NCI-H524 (cell line): ENCODE measurements at places on chromosomes 5 and 9.

- DNase-seq = no peak
These were observed 34.9 kb upstream of the FOXI1 start for GRCh38 chr5:170070556-170071412.

- DNase-seq = no peak
These were observed 47.7 kb upstream of the TLX3 start for GRCh38 chr5:171261361-171261760.

DNA sequence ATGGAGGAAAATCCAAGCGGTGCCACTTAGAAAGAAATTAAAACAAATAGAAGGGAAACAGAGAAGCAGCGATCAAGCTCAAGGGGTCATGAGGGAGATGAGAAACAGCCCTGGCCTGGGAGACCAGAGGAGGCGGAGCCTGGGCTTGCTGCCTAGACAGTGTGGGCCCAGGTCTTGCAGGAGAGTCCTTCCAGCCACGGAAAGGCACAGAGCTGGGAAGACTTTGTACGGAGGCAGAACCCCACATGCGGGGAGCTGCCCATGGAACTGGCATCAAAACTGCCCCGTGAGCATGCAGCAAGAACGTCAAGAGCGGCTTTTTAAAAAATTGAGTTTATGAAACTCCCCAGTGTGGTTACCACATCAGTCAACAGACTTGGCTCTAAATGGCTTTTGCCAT is 119.4 kb downstream of the IRX1 start:
- DNase-seq = no peak

DNA sequence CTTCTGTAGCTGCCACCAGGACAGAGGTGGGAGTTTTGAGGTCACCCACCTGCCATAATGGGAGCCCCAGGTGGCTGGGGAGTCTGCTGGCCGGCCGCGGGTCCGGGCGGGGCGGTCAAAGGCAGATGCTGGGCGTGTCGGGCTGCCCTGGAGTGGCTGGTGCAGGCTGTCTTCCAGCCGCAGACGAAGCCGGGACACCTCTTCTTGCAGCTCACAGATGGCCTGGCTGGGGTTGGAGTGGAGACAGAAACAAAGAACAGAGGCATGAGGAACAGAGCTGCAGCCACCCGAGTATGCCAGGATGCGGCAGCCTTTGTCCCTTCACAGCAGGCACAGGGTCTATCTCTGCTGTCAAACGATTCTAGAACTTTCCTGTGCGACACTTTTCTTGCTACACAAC is 18.0 kb downstream of the ORM2 start:
- DNase-seq = peak; percentile 92

- DNase-seq = no peak
These were observed 24.6 kb upstream of the SVEP1 start for GRCh38 chr9:110604171-110604601.

DNA sequence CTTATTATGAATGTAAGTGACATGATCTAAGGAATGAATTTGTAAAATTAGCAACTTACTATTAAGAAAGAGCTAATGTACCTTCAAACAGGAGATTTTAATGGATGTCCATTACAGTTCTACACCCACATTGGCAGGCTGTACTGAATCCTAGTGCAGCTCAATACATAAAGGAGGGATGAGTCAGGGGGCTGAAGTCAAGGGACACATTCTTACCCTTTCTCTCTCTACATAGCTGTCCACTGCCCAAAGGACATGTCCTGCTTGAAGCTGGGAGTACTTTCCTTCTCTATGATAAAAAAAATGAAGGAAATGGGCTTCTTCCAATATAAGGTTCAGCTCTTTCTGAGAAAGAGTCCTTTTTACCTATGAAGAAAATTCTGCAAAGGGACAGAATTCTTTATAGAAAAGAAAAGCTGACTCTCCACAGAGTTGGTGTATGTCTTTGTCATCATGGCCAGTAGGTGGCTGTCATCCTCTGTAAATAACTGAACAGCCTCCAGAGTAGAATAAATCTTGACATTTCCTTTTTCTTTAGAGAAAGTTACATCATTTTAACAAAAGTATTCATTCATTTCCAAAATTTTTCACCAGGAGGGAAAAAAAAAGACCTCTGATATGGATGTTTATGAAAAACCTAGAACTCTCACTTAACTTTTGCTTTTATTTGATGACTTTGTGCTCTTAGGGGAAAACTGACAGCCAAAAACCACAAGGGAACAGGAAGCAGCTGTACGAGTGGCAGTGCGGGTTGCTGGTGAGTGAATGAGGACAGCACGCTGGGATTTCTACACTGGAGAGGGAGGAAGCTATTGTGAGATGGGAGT is 13.1 kb upstream of the IFNA14 start:
- peak; percentile 12 for DNase-seq

DNA sequence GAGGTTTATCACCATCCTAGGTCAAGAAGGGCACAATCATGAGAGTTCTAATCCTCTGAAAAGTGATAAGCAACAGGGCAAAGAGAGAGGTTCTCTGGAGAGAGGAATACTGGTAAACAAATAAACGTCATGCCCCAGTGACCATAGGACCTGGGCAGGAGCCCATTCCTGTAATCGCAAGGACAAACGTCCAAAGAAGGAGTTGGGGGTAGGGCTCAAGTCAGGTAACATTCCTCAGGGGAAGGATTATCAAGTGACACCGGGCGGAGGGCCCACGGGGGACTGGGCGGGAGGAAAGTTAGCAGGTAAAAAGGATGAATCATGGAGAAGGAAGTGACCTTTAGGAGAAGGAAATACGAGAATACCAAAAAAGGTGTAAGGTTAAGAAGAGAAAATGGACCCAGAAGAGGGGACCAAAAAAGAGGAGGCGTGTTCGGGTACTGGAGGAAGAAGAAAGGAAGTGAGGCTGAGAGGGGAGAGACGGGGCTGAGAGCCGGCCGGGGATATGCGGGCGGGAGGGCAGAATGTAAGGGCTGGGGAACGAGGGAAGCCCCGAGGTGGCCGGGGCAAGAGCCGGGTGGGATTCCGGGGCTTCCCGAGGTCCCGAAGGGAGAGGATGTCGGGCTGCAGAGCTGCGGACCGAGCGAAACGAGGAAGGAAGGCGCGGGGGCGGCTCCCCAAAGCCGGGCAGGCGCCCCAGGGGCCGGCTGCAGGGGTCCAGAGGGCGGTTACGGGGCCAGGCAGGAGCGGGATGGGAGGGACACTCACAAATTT is 583 bp downstream of the DIAPH1 start:
- DNase-seq = peak; percentile 50

- no peak for DNase-seq
These were observed 5.0 kb downstream of the CHSY3 start for GRCh38 chr5:129909225-129909624.
